Left lung (tissue), 14 donors: ENCODE measurements at places on chromosomes 11 and 22. TPM values are rescaled to one million over a fixed set of nuclear protein-coding genes. Genes with fewer than 3 reads are reported as not detected.

The RAD9A gene
- total RNA-seq = 21.5 TPM

The CDON gene
- total RNA-seq = 10.7 TPM

The MUC5AC gene
- total RNA-seq = not detected

The ANGPTL5 gene
- 0.09 TPM for total RNA-seq

DNA sequence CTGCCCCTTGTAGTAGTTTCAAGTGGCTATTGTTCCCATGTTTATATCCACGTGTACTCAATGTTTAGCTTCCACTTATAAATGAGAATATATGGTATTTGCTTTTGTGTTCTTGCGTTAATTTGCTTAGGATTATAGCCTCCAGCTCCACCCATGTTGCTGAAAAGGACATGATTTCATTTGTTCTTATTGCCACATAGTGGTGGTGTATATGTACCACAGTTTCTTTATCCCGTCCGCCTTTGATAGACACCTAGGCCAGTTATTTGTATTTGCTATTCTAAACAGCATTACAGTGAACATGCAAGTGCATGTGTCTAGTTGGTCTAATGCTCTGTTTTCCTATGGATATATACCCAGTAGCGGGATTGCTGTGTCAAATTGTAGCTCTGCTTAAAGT lies 6.8 kb downstream of the OR51B2 start:
- no peaks in the 10 kb centered on the region for H3K36me3 ChIP-seq
- H3K27me3 ChIP-seq = no peaks in the 10 kb centered on the region
